A549 treated with RU486 at 1 μM for 4 hours (cell line): ENCODE measurements at places on chromosomes 1 and 21. TPM values are rescaled to one million over a fixed set of nuclear protein-coding genes. Genes with fewer than 3 reads are reported as not detected.

Gene GIPC2
- total RNA-seq = 0.02 to 0.06 TPM (median 0.05 TPM) in 4 of 5 replicates, not detected in the other

Gene MYOG
- not detected in 5 replicates for total RNA-seq

Gene GPR52
- total RNA-seq = not detected in 5 replicates

Gene SLC25A34
- 0.09 to 0.60 TPM (median 0.25 TPM) in 5 replicates for total RNA-seq

Gene CFAP126
- 0.14 to 0.56 TPM (median 0.28 TPM) in 4 of 5 replicates, not detected in the other for total RNA-seq
